Inflammatory macrophage treated with lipopolysaccharide for 1 hour (primary cell): ENCODE measurements at places on chromosomes 3 and 15.

- DNase-seq: no peak
Observed at GRCh38 chr3:186220365-186220764, 111.5 kb upstream of the ETV5 start.

DNA sequence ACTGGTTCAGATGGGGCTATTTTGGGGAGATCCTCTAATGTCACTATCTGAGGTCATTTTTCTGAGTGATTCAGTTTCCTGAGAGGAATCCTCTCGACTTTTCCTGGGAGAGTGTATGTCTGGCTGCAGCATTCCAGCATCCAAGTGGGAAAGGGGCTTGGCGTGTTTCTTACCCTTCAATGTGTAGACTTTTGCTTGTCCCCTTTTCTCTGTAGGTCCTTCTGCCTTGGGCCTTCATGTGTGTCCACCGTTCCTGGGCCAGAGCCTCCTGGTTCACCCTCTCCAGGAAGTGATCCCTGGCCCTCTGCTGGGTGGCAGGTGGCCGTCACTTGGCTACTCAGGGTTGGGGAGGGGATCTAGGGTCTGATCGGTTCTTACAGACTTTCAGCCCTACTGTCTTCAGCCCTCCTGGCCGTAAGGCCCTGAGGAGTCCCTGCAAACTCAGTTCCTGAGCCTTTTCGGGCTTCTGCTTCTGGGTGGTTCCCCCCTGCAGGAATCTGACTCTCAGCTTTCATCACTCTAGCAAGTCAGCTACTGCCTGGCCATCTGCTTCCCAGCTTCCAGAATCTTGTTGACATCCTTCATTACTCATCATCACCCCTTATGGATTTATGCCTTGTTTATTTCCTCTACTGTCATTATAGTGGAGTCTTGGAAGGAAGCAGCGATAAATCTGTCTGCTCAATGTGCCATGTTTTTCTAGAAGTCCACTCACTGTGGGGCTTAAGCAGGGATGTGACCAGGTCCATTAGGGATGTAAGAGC, 36.5 kb downstream of the GOLGA6L10 start:
- DNase-seq: no peak

DNA sequence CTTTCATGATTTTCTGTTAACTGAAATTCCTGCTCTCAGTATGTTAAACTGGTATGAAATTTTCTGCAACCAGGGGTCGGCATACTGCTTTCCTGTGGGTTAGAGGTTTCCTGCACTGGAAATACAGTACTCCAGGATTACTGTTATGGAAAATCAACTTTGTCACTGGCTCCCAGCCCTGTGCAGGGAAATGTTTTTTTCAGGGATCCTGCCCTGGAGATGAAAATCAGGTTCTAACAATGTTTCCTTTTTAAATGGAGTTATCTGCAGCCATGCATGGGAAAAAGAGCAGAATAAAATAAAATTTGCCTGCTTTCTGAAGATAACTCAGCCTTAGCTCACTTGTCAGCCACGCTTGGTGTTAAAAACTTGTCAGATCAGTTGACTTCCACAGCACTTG, 220.4 kb downstream of the IL5RA start:
- DNase-seq: no peak

- no peak for DNase-seq
Observed at GRCh38 chr15:68552344-68552743, 26.4 kb upstream of the CORO2B start.

DNA sequence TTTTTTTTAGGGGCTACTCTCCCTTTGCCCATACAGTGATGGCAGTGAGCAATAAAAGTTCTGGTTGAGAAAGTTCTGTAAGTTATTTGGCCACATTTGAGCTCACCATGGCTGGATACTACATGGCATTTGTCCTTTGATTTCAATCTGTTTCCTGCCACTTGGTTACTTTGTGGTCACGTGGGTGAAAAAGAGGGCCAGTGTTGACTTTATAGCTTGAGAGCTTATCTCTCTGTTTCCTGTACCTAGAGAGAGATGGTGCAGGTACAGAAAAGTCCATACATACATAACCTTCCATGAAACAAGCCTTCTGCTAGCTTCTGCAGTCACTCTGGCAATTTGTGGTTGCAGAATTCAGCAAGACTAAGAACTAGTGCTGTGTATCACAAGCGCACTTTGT, 23.4 kb upstream of the MECOM start:
- DNase-seq: no peak

DNA sequence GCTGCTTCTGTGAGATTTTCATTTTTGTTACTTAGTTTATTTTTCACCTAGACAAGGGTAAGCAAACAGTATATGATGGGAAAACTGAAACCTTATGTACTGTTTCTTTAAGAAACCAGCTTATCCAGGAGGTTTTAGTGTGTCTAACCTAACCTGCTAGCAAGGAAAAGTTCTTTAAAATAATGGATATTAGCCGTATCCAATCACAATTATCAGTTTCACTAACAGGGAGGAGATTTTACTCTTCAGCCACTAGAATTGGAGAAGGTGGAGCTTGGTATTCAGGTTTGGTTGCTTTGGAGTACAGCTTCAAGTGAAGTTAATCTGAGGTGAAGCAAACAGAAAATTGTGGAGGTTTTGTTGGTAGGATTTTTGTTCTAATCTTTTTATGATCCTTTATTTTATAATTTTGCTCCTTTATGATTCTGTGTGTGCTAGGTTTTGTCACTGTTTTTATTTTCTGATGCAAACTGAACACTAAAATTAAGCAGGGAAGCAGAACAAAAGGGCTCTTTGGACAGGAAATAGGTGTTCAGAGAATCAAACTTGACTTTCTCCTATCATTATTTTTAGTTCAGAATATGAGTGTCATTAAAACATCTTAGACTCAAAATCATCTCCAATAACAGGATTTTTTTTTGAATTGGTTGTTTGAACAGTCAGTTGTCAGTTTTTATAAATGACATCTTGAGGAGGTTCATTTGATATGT, 13.0 kb downstream of the ZFAND6 start:
- DNase-seq: peak; percentile 73

DNA sequence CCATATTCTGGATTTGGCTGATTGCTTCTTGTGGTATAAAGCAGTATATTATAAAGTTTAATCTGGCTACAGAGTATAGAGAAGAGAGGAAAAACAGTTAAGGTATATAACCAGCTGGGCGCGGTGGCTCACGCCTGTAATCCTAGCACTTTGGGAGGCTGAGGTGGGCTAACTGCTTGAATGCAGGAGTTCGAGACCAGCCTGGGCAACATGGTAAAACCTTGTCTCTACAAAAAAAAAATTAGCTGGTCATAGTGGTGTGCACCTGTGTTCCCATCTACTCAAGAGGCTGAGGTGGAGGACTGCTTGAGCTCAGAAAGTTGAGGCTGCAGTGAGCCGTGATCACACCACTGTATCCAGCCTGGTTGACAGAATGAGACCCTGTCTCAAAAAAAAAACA, 7.3 kb downstream of the SLC12A6 start:
- DNase-seq: no peak

DNA sequence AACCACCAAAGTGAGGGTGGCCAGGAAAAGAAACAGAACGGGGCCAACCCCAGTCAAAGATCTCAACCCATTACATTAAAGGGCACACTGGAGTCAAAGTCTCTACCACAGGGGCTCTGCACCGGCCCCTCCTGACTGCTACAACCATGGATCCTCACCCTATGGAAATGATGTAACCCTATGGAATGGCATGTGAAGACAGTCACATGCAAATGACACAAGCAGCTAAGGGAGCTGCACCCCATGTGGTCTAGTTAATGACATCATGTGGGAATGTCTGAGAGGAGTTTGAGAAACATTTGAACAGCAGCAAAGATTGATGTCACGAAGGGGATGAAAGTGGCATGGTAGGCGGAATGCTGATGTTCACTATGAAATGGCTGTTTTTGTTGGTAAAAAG, 298.2 kb upstream of the SLCO3A1 start:
- peak; percentile 67 for DNase-seq

DNA sequence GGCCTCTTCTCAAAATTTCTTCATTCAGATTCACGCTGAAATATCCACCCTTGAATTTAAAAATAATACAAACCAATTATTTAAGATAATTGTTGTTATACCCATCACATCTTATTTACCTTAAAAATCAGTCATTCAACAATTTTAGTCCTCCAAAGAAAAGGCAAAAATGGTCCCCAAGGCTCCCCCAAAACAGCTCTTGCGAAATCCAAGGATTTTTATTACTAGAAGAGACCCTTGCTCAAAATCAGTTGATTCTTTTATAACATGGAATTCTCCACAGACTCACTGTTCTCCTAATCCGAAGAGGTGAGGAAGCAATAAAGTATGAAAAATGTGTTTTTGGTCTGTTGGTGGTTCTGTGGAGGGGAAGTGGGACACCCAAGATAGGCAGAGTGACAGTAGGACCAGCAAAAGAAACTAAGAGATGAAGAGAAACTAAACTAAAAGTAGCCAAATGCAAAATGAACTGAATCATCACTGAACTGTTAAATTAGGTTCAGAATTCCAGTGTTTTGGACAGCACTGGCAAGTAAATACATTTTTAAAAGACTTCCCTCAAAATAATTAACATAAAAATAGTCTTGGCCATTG, 19.1 kb upstream of the PLCH1 start:
- DNase-seq: no peak

- no peak for DNase-seq
Observed at GRCh38 chr3:60431599-60431958, 819.7 kb downstream of the FHIT start.

- no peak for DNase-seq
Observed at GRCh38 chr3:59341459-59341858, 291.6 kb upstream of the CFAP20DC start.

DNA sequence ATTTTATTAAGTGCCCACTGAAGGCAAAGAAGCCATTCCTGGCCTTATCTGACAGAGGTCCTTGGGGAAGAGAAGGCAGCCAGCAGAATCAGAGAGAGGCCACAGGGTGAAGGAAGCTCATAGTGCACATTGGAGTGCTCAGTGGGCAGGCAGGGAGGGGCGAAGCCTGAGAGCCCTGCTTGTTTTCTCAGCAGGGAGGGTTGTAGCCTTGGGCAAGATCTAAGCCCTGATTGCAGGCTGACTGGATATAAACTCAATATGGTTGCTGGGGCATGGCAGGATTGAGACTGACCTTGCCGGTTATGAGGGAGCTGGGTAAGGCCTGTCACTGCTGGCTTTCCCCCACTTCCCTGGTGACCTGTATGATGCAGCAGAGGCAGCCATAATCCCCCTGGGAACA, 7.5 kb upstream of the IGSF11 start:
- no peak for DNase-seq

- no peak for DNase-seq
Observed at GRCh38 chr15:32838338-32838737, 120.5 kb downstream of the GREM1 start.

GRCh38 chr3:36876181-36876936, 68.5 kb downstream of the TRANK1 start:
- peak; percentile 37 for DNase-seq

DNA sequence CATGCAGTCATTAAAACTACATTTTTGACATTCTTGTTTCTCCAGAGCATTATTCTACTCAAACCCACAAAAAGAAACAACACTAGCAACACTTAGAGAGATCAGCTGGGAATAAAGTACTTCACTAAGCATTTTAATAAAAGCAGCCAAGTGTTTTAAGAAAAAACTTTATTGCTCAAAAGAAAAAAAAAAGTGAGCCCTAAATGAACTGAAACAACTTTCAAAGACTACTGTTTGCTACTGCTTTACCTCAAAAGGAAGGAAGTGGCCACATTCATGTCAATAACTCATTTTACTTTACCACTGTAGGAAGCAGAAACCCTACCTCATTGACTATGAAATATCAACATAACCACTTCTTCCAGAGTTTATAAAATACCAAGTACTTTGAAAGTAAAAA, 91.3 kb downstream of the UACA start:
- no peak for DNase-seq
